Natural killer cell treated with Interleukin-12 subunit alpha and Interleukin-12 subunit beta and Interleukin-15 and Interleukin-18, amount 100 ng/mL, for 72 hours (primary cell): ENCODE measurements at places on chromosomes 7 and 10. TPM values are rescaled to one million over a fixed set of nuclear protein-coding genes. Genes with fewer than 3 reads are reported as not detected.

DNA sequence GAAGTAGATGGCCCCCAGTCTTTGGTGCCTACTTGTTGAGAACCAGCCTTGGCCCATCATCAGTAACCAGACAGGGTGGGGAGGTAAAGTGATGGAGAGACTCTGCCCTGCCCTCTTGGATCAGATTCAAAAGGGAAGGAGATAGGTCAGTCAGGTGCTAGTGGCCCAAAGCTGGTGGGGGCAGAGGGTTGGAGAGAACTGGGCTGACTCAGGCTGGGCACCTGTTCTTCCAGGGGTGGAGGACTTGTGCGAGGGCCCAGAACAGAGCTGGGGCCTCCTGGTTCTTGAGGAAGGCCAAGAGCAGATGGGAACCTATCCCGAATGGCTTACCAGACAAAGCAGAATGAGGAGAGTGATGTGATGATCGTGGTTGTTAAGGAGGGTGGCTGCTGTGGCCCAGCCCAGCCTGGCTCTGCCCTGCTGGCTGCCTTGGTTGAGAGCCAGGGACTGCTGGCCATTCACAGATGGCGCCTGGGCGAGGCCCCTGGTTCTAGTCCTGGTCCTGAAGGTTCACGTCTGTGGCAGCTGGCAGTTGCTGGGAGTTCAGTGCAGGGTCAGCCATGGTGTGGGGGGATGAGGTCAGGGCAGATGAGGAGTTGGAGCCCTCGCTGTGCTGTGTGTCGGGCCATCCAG, 36.6 kb downstream of the PALD1 start:
- DNase-seq: no peak

DNA sequence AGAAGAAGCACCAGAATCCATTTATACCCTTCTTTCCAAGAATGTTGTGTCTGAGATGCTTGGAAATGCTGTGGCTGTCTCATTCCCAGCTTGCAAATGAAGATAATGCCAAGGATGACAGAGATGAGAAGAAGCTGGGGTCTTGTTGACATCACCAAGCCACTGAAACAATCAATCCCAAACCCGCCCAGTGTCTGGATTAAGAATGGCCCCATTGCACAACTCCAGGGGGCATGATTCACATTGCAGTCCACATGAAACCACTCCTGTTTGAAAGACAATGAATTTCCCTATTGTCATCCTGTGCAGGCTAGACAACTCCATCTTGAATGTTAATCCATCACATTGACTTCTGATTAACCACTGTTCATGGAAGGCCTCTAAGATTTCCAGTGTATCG, 28.6 kb downstream of the SORBS1 start:
- DNase-seq: no peak

DNA sequence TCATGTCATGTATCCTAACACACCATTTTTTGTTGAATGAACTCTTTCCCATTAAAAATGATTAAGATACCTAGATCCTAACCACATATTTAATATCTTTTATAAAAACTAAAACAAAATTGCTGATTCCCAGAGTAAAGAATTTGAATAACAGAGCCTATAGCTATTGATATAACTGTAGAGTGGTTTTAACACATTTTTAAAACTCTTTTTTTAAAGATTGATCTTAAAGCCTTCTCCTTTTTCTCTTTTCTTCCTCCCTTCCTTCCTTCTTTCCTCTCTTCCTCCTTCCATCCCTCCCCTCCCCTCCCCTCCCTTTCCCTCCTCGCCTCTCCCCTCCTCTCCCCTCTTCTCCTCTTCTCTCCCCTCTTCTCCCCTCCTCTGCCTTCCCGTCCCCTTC, 605.4 kb upstream of the FZD8 start:
- no peak for DNase-seq

The CYP2W1 gene
- not detected for total RNA-seq

The EIF4EBP2 gene
- 54.6 TPM for total RNA-seq

DNA sequence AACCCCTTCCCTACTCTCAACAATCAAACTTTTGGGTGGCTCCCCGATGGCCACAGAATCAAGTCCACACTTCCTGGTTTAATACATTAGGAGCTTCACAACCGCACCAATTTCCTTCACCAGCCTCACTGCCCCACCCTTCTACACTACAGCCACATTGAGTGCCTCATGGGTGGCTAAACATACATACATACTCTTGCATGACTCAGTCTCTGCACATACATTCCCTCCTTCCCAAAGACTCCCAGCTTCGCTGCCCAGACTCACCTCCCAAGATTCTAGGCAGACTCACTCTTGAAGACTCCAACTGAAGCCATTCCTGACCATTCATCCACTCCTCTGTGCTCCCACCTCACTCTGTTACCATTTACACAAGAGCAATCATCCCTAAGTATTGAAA, 15.9 kb downstream of the VPS41 start:
- DNase-seq: no peak

DNA sequence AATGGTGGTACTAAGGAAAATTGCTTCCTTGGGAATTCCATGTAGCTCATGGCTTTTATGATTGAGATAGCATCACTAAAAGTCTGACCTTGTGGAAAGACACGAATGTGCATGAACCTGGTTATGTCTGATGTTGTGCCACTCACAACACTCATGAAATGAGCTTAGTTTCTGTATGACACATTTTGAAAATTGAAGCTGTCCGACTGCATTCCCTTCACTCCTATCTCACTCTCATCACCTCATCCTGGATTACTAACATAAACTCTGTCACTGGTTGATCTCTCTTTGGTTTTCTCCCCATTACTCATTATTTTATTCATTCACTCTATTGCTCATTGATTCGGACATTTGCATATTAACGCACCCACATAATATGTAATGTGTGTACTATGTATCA, 190.0 kb upstream of the VWC2 start:
- DNase-seq: no peak

DNA sequence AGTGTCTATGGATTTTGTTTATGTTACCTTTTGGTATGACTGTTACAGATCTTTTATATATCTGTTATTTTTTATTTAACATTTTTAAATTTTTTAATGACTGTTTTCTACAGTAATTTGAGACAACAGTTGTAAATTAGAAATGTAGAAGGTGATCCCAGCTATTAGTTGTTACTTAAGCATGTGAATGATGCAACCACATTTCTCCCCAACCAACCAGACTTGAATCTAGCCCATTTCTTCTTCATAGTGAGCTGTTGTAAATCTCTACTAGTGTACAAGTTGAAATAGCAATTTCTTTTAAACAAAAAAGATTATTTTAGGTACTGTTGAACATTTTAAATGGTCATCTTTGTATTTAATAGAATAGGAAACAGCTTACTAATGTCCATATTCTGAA, 18.0 kb downstream of the TMEM106B start:
- no peak for DNase-seq

DNA sequence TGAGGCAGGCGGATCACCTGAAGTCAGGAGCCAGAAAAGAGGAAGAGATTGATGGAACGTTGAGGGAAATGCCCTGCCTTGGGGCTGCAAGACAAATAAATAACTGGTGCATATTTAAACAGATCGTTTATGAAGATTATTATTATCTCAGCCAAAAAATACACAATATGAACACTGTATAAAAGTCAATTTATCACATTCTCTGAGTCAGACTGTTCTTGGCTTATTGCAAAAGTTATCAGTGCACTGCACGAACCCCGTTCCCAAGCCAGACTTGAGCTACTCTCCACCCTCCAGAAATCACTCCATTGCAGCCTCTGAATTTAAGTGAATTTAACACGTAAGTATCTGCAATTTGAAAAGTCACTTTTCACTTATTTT, 1.6 kb downstream of the DNMBP start:
- no peak for DNase-seq

The GRID2IP gene
- not detected for total RNA-seq

DNA sequence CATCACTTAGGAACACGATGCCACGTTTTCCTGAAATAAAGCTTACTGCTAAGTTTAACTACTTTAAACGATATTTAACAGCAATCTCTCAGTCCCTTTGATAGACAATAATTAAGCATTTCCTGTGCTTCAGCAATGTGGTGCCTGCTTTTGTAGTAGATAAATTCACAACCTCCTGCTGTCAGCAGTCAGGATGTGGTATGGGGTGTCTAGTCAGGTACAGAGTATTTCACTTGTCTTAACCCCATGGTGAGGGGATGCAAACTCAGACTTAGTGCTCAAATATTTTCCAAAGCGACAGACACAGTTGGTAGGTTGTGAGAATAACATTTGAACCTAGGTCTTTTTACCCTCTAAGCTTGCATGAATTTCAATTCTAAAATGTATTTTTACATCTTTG, 526.2 kb upstream of the PFKP start:
- DNase-seq: no peak

DNA sequence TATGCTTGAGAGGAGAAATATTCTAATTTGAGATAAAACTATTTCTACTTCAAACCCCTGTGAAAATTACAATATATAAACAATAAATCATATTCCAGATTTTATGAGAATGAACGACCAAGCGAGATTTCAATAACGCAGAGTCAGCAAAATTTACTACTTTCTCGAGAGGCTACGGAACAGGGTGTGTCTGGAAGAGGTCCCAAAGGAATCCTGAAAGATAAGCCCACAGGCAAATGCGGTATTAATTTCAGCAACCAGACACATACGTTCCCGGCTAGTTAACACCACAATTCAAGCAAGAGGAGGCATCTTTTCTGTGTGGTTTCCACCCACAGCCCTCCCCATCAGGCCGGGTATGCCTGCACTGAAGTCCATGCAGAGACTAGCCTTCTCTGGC, 26.4 kb downstream of the BEND7 start:
- DNase-seq: no peak

- DNase-seq: no peak
Measured at GRCh38 chr10:122128357-122128756, 139.4 kb downstream of the TACC2 start.

The CALN1 gene
- not detected for total RNA-seq

DNA sequence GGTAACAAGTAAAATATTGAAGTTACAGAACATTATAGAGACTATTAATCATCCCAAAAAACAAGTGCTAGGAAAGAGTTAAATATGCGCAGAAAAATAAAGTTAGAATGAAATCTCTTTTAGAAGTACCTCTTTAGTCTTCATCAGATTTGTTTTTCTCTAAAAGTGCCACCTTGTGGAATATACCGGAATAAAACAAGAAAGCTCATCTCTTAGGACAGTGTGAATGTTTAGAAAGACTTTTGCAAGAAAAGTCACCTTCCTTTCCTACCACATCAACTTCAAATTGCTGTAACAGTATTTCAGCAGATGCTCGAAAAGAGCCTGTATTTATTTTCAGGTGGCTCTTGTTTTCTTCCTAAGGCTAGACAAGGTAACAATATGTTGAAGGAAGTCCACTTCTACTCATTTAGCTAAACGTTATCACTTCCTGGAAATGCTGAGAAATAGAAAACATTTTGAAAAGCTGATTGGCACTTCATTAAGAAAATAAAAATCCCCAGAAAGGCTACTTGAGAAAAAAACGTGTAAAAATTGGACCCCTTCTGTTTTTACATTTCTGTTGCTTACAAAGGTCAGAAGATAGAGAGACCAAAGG, 19.8 kb upstream of the FAM133B start:
- no peak for DNase-seq

GRCh38 chr10:55509168-55509567, 708.1 kb upstream of the PCDH15 start:
- DNase-seq: no peak
